ENCODE measurements at places on chromosomes 7 and 10.

DNA sequence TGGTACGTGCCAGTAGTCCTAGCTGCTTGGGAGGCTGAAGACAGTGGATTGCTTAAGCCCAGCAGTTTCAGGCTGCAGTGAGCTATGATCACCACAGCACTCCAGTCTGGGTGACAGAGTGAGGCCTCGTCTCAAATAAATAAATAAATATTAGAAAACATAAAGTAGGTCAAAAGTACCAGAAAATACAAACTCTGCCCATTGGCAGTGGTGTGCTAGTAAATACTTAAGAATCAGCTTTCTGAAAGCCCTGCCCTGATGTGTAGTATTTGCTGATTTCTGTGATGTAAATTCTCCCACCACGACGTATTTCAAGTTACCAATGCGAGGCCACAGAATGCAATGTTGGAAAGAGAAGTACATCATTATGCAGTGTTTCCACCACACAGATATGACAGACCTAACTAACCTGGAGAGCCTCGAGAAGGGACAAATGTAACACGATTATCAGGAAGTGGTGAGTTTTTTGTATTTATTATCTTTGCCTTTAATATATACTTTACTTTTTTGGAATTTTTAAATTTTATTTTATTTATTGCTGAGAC is 11.8 kb upstream of the MAP3K8 start:
- no peak for DNase-seq

DNA sequence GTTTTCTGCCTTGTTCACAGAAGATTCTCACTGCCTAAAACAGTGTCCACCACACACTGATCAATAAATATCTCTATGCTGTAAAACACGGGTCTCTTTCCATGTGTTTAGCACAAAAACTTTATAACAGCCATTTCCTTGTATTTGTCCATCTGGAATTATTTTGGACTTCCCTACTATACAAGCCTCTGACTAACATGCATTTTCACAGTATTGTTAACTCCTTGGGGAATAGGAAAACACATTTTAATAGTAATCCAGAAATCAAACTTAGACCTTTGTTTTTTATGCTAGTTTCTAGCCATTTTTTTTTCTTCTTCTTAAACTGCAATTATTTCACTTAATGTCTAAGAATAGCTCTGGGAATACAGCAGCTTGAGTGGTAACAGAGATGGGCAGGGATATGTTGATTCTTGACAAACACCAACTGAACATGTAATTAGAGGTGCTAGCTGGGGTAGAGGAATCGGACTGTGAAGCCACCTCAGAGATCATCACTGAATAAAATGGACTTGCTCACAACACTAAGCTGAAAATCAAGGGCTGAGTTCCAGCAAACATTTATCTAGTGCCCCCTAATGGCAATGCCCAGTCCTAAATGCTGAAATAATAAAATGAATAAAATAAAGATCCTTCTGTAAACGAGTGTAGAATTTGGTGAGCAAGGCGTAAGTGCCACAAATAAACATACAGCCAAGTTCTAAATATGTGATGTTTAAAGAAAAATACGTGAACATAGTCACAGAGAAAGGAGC is 593.1 kb downstream of the SORCS1 start:
- no peak for DNase-seq

- DNase-seq: no peak
Observed at GRCh38 chr7:152551304-152552036, 115.7 kb upstream of the KMT2C start.

- DNase-seq: no peak
Observed at GRCh38 chr10:24821986-24822385, 98.3 kb upstream of the ARHGAP21 start.

GRCh38 chr7:155685791-155686160 is 41.3 kb downstream of the RBM33 start:
- DNase-seq: no peak

- no peak for DNase-seq
Observed at GRCh38 chr7:120799813-120800475, 58.0 kb downstream of the TSPAN12 start.

DNA sequence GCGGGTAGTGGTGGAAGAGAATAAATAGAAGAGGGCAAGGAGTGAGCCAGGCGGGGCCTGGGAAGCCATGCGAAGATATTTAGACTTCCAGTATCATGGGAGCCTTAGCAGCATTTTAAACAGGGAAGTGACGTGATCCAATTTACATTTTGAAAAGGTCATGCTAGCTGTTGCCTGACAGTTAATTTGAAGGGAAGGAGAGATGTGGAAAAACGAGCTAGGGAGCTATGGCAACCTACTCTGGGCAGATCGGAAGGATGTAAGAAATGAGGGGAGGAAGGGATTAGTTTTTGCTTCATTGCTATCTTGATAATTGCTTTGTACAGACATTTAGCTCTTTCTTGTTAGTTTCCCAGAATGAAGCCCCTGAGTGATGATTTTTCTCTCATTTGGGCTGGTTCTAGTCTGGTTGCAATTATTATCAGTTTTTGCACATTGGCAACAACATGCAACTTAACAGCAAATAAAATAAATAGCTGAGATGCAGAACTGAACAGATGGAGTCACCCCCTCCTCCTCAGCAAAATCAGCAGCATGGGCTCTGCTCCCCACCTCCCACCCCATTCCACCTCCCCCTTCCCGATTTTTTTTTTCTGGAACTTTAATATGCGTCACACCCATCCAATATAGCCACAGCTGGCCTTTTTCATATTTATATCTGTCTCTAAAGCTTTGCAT is 13.0 kb upstream of the CALU start:
- DNase-seq: no peak

DNA sequence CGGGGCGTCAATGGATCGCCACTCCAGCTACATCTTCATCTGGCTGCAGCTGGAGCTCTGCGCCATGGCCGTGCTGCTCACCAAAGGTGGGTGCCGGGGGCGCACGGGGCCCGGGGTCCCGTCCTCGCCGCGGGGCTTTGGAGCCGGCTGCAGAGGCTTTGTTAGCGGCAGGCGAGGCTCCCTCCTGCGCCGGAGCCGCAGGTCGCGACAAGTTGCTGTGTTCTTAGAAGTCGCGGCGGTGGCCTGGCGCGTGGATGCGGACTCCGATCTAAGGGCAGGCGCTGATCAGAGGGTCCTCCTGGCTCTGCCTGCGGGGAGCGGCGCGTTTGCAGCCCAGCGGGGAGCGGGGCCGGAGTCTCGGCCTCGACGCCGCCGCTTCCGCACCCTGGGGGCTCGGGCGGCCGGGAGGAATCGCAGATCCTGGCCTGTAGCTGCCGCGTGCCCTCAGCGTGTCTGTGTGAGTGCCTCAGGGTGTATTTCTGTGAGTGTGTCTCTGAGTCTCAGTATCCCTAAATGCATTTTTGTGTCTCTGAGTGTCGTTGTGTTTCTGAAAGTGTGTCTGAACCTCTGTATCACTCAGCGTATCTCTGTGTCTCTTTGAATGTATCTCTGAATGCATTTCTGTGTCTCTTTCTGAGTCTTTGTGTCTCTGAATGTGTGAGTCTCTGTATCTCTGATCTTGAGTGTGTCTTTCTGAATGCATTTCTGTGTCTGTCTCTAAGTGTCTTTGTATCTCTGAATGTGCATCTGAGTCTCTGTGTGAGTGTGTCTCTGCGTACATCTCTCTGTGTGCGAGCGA is 766 bp downstream of the BAMBI start:
- DNase-seq: no peak
